ENCODE measurements at places on chromosomes 7 and 10. TPM values are rescaled to one million over a fixed set of nuclear protein-coding genes. Genes with fewer than 3 reads are reported as not detected.

DNA sequence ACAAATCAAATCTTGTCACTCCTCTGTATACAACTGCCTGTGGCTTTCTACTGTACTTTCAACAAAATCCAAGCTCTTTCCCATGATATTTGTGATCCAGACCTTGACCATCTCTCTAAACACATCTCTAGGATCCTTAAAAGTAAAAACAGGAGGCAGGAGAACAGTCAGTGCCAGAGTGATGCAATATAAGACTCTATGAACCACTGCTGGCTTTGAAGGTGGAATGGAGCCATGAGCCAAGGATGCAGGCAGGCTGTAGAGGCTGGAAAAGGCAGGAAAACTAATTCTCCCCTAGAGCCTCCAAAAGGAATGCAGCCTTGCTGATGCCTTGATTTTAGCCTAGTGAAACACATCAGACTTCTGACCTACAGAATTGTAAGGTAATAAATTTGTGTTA, 45.5 kb upstream of the LRRN3 start:
- no peaks in the 10 kb centered on the region for H3K36me3 ChIP-seq
- H3K4me1 ChIP-seq, result no peaks in the 10 kb centered on the region
- DNase-seq, result no peak
- no peak overlapping the region for H3K4me3 ChIP-seq
- no peak overlapping the region for H3K27ac ChIP-seq

DNA sequence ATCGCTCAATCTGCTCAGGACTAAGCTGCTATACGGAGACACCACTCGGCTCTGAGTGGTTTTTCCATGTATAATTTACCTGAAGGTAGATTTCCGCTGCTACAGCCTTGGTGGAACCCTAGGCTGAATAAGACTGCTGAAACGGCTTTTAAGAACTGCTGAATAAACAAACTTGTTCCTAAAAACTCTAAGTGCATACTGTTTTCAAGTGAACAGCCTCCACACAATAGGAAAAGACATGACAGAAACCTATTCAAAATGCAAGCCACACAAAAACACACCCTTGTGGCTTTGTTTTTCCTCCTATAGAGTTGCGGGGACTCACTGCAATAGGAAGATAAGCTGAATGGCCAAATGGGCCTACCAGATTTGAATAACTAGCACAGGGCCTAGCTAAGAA, 117.2 kb downstream of the UBE2H start:
- H3K36me3 ChIP-seq, result peaks cover 47% of the 10 kb centered on the region
- DNase-seq, result no peak
- H3K4me1 ChIP-seq, result no peaks in the 10 kb centered on the region
- H3K4me3 ChIP-seq, result no peak overlapping the region

Gene GALNT17
- 1.8 TPM for total RNA-seq

Gene TEX47
- not detected for total RNA-seq

Gene ANKRD30A
- total RNA-seq, result not detected

DNA sequence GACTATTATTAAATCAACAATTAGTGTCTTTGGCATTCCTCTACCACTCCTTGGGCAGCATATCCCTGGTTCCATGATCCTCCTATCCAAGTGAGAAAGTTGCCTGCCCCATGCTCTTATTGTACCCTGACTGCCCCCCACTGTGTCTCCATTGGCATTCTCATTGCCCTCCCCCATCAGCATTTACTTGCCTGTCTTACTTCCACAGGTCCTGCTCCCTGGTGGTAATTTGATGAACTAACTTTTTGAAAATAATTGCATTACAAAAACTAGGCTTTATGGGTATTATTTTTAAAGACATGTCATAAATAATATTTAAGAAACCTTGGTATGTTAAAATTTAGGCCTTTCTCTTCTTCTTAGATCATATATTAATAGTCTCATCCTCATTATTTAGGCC, 346.4 kb downstream of the PCLO start:
- no peaks in the 10 kb centered on the region for H3K27me3 ChIP-seq
- H3K27ac ChIP-seq, result no peak overlapping the region

DNA sequence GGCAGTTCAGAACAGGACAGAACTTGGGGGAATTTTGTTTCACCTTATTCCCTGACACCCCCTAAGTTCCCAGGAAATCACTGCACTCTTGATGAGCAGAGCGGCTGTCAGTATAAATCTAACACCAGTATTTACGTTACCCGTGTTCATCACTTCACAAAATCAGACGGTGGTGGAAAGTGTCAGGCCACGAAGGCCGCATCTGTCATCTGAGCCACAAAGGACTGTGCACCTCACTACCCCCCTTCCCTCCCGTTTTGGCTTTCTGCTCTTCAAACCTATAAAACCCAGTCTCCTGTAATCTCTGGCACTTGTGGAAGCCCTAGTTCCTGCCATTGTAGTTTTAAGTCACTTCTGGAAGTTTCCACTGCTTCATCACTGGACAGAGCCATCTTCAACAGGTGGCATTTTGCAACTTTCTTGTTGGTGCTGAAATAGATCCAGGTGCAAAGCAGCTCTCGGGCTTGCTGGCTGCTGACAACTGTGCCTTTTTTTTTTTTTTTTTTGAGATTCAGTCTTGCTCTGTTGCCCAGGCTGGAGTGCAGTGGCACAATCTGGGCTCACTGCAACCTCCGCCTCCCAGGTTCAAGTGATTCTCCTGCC, 9.5 kb downstream of the ZFAND2A start:
- H3K4me1 ChIP-seq, result no peaks in the 10 kb centered on the region
- H3K4me3 ChIP-seq, result no peak overlapping the region
- peaks cover 59% of the 10 kb centered on the region for H3K36me3 ChIP-seq
- no peak overlapping the region for H3K27ac ChIP-seq

DNA sequence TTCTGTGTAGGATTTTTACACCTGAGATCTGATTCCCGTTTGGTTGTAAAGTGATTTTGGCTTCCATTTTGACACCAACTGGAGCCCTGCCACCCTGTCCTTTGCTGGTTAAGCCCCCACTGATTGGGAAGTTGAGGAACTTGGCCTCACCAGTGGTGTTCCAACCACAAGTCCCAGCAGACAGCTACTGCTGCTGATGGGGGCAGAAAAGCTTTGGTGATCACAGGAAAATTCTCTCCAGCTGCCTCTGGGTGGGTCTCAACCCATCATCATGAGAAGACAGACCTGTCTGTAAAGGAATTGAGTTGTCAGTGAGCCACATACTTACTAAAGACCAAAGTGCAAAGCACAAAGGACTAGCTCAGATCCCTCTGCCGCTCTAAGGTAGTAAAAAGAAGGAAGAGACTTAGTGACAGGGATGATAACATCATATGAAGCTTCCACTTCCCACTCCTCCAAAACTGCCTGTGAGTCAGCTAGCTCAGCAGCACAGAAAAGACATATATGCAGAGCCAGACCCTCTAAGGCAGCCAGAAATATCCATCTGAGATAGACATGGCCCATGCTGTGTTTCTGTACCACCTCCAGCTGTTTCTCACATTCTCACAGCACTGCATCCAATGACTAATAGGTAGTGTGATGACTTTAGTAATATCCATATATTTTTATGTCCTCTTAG, 22.4 kb upstream of the LRRC17 start:
- no peaks in the 10 kb centered on the region for H3K27me3 ChIP-seq
- no peaks in the 10 kb centered on the region for H3K36me3 ChIP-seq
- no peak overlapping the region for H3K27ac ChIP-seq

DNA sequence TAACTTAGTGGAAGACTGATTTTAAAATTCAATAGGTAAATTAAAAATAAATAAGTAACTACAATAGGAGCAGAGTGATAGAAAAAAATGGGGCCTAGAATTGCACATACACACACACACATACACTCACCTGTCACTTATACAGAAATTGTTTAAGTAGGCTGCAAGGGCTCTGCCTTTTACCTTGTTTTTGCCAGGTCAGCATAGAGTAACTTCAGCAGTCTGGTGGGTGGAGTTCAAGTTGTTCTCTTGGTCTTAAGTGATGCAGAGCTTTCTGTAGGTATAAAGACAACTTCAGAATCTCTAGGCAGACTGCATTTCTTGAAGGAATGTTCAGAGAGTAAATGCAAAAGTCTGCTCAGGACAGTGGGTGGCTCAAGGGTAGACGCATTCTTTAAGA, 457.0 kb downstream of the INHBA start:
- no peak overlapping the region for H3K27ac ChIP-seq
- no peaks in the 10 kb centered on the region for H3K4me1 ChIP-seq
- H3K4me3 ChIP-seq, result no peak overlapping the region
- no peaks in the 10 kb centered on the region for H3K27me3 ChIP-seq
- no peaks in the 10 kb centered on the region for H3K36me3 ChIP-seq

Gene C10orf67
- total RNA-seq, result 0.05 TPM

Gene BEND7
- 0.66 TPM for total RNA-seq

GRCh38 chr7:33262476-33262875, 133.1 kb downstream of the BBS9 start:
- H3K27ac ChIP-seq, result no peak overlapping the region
- H3K27me3 ChIP-seq, result no peaks in the 10 kb centered on the region
- H3K4me3 ChIP-seq, result no peak overlapping the region
- no peak for DNase-seq
- no peaks in the 10 kb centered on the region for H3K36me3 ChIP-seq

Gene NUTM2A
- total RNA-seq, result 0.42 TPM

DNA sequence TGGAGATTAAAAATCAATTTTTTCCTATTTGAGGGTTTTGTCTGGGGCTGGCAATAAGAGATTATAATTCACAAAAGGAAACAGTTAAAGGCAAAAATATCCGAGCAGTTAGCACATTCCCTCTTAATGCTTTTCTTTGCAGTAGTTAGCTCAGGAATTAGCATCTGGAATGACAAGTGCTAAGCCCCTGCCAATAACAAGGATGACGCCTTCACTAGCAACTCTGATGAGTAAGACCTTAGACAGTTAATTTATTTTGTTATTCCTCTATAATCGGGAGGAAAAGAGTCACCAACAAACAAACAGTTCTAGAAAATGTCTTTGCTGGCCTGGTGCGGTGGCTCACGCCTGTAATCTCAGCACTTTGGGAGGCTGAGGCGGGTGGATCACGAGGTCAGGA, 151.3 kb downstream of the TRIL start:
- DNase-seq, result no peak
- H3K4me3 ChIP-seq, result no peak overlapping the region
- H3K27ac ChIP-seq, result no peak overlapping the region
- no peaks in the 10 kb centered on the region for H3K27me3 ChIP-seq

- peak overlapping the region; percentile 94 for H3K4me3 ChIP-seq
- DNase-seq, result no peak
- H3K27ac ChIP-seq, result peak overlapping the region; percentile 92
- no peaks in the 10 kb centered on the region for H3K27me3 ChIP-seq
- H3K36me3 ChIP-seq, result peaks cover 7% of the 10 kb centered on the region
- H3K4me1 ChIP-seq, result peaks cover 19% of the 10 kb centered on the region
These were observed 370 bp downstream of the TMEM60 start for GRCh38 chr7:77797734-77798393.

Gene TUBB8
- total RNA-seq, result 0.05 TPM

Gene TMEM139
- 0.19 TPM for total RNA-seq

- DNase-seq, result no peak
- no peaks in the 10 kb centered on the region for H3K36me3 ChIP-seq
- H3K4me1 ChIP-seq, result peaks cover 29% of the 10 kb centered on the region
- H3K27me3 ChIP-seq, result no peaks in the 10 kb centered on the region
- H3K27ac ChIP-seq, result no peak overlapping the region
These were observed 9.8 kb downstream of the NOD1 start for GRCh38 chr7:30468791-30469190.

DNA sequence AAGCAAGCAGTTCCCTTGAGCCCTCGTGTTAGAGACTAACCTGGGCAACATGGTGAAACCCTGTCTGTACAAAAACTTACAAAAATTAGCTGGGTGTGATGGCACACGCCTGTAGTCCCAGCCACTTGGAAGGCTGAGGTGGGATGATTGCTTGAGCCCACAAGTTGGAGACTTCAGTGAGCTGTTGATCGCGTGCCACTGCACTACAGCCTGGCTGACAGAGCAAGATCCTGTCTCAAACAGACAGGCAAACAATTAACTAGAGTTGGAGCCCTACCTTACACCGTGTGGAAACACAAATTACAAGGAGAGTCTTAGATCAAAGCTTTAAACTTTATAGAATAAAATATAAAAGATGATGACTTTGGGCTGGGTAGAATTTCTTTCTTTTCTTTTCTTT, 219.5 kb downstream of the CUX1 start:
- no peaks in the 10 kb centered on the region for H3K4me1 ChIP-seq
- peaks cover 17% of the 10 kb centered on the region for H3K36me3 ChIP-seq
- H3K4me3 ChIP-seq, result no peak overlapping the region
- DNase-seq, result no peak
- H3K27ac ChIP-seq, result no peak overlapping the region
- no peaks in the 10 kb centered on the region for H3K27me3 ChIP-seq

- H3K36me3 ChIP-seq, result no peaks in the 10 kb centered on the region
- no peak for DNase-seq
- H3K27me3 ChIP-seq, result no peaks in the 10 kb centered on the region
- no peak overlapping the region for H3K27ac ChIP-seq
These were observed 158.2 kb downstream of the WNT2 start for GRCh38 chr7:117164620-117165019.

GRCh38 chr7:127654404-127655394, 2.7 kb downstream of the SND1 start:
- H3K27ac ChIP-seq, result no peak overlapping the region
- no peaks in the 10 kb centered on the region for H3K27me3 ChIP-seq
- no peak for DNase-seq
- no peak overlapping the region for H3K4me3 ChIP-seq
- peaks cover 21% of the 10 kb centered on the region for H3K4me1 ChIP-seq

DNA sequence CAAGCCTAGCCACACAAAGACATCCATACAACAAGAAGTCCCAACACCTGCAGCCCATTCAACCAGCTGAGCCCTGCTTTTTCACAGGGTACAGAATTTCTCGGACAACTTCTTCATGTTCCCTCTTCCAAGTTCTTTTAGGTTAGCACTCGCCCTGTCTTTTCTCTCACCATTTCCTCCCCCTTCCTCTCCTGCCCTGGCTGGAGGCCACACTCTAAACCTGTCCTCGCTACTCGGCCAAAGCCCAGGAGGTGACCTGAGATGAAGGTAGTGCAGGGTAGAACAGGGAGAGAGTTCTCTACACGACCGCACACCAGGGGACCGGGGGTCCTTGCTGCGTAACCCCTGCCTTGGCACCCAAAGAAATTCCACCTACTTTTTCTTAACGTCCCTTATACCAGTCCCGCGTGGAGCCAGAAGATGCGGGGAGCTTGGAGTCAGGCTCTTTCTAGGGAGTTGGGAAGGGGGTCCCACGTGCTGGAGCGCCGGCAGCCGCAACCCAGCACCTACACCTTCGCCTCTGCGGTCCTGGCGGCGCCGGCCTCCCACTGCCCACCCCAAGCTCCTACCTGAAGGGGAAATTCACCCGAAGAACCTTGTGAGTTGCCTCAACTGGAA, 16.0 kb upstream of the DLX6 start:
- no peaks in the 10 kb centered on the region for H3K4me1 ChIP-seq
- no peak overlapping the region for H3K4me3 ChIP-seq
- H3K27ac ChIP-seq, result no peak overlapping the region
- peaks cover 43% of the 10 kb centered on the region for H3K27me3 ChIP-seq

Gene HTRA1
- total RNA-seq, result 12.0 TPM

Gene PLEKHS1
- total RNA-seq, result under 0.01 TPM

Gene ELAPOR2
- total RNA-seq, result 5.3 TPM

Gene HECW1
- total RNA-seq, result 0.05 TPM

GRCh38 chr10:82277591-82277990, 402.6 kb downstream of the NRG3 start:
- no peaks in the 10 kb centered on the region for H3K4me1 ChIP-seq
- DNase-seq, result no peak
- no peak overlapping the region for H3K27ac ChIP-seq
- no peaks in the 10 kb centered on the region for H3K27me3 ChIP-seq

Measured in thymus (tissue), 14 donors.